ENCODE measurements at places on chromosomes 13 and 19. TPM values are rescaled to one million over a fixed set of nuclear protein-coding genes. Genes with fewer than 3 reads are reported as not detected.

DNA sequence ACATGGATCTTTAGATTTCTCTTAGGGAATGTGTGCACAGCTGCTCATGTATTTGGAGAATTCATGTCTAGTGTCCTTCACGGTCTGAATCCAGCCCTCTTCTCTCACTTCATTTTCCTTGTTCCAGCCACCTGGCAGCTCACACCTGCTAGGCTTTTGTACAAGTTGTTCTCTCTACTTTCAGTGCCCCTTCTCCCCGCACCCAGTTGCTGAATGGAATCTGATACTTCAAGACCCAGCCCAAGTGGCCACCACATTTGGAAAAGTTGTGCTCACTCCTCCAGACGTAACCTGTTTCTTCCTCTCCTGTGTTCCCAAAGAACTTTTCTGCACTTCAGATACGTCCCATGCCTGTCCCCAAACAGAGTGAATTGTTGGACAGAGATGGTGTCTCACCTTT lies 235.6 kb downstream of the SHISA2 start:
- DNase-seq = no peak

DNA sequence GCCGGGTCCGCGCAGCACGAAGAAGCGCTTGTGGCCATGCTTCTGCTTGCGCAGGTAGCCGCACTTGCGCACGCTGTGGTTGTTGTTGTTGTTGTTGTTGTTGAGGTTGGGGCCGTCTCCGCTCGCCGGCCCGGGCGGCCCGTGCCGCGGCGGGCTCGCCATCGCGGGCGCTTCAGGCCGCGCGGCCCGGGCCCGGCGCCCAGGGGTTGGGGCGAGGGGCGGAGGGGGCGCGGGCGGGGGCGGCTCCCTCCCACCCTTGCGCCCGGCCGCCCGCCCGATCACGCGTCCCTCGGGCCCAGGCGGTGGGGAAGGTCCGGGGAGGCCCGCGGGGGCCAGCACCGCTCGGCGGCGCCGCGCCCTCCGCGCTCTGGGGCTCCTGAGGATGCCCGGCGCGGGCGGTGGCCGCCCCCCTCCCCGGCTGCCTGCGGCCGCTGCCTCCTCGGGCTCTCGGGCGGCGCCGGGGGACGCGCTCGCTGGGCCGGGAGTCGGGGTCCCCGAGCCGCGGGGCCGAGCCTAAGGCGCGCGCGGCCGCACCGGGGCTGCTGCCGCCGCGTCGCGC lies 412 bp downstream of the IRS2 start:
- no peak for DNase-seq

DNA sequence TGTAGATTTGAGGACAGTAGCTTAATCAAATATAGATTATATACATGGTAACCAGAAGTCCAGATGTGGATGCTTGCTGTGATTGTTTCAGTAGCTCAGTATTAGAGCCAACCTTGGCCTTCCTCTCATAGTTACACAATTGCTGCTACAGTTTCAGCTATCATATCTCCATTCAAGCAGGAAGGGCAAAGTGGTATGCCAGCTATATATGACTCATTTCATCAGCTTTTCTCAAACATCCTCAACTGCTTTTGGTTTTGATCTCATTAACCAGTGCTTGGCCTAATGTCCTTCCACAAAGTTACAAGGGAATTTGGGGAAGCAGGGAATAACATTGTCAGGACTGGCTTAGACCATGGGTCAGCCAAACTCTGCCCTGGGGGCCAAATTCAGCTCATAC lies 73.0 kb upstream of the MAB21L1 start:
- peak; percentile 83 for DNase-seq

DNA sequence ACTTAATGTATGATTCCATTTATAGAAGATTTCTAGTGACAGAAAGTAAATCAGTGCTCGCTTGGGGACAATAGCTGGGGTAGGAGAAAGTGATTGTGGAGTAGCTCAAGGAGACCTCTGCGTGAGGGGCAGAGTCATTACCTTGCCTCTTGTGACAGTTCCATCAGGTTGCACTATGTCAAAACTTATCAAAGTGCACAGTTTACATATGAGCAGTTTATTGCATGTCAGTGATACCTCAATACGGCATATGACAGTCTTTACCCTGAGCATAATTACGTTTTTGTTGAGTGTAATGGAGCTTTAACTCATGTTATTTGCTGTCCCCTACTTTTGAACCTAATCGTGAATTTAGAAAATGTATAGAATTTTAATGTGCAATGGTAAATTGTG lies 15.0 kb downstream of the ARHGEF7 start:
- no peak for DNase-seq

GRCh38 chr19:3508771-3509535 lies 2.8 kb downstream of the FZR1 start:
- no peak for DNase-seq

- DNase-seq = no peak
Observed at GRCh38 chr13:95185311-95185710, 115.9 kb downstream of the ABCC4 start.

DNA sequence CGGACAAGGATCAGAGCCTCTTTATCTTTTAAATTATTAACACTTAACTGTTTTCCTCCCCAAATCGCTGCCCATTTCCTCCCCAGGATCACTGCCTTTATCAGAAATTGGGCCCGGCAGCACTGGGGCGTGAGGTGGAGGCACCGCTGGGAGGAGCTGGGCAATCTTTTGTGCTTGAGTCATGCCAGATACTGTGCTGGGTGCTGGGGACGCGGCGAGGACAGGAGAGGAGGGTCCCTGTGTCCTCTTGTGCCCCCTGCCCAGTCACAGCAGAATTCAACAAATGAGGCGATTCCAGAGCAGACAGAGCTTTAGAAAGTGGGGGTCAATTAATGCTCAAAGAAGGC lies 347.8 kb downstream of the ZNF536 start:
- no peak for DNase-seq

DNA sequence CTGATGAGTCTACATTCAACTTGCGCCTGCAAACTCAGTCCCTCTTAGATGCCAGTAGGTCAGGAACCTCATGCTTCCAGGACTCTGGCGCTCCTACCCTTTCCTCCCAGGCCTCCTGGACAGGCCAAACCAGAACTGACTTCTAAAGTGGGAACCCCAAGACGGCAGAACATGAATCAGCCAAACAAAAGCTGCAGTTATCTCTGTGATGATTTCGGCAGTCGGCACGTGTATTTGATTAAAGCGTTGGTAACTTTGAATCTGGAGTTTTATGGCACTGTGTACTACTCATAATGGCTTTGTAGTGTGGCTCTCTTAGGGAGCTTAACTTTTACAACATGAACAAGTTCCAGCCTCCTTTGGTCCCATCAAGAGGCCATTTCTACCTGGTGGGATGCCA lies 13.7 kb downstream of the ACTN4 start:
- DNase-seq = no peak

GRCh38 chr13:105070452-105070851 lies 1465.0 kb downstream of the EFNB2 start:
- no peak for DNase-seq

DNA sequence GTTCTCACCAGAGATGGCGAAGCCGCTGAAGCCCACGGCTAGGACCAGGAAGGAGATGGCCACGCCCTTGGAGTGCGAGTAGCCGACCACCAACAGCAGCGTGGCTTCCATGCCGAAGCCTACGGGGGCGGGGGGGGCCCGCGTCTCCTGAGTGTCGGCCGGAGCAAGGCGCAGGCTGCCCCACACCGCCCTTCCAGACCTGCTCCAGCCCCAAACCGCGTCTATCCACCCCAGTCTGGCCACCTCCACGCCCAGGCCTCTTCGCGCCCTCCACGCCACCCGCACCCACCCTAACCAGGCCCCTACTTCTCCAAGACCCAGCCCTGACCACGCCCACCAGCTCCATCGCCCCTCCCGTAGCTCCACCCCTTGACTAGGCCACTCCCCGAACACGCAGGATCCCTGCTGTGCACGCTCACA lies 6.2 kb downstream of the GFY start:
- DNase-seq = no peak

DNA sequence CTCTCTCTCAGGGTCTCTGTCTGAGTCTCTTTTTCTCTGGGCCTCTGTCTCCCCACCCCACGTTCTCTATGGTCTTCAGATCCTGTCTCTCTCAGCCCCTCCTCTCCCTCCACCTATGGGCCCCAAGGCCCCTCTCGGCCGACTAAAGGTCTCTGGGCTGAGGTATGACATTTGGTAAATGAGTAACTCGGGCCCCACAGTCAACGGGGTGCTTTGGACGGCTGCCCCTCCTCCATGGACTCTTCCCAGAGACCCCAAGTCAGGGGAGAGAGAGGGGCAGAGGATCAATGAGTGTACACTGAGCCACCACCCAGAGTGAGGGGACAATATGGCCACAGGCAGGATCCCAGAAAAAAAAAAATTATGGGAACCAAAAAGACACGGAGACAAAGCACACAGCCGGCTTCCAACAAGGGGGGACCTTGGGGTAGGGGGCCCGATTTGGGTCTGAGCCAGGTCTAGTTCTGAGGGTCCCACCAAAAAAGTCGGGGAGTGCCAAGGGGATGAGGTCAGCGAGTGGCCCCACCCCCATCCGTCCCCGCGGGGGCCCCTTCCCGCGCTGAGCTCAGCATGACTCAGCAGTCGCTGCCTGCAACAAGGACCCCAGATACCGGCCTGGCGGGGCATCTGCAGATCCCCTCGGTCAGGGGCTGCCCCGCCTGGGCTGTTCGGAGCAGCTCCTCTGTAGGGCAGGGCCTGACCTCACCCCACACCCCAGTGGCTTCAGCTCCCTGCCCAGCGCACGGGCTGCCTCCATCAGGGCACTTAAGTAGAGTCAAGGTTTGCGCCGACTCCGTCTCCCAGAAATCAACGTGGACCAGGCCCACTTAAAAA lies 1.5 kb upstream of the FTL start:
- DNase-seq = peak; percentile 44

DNA sequence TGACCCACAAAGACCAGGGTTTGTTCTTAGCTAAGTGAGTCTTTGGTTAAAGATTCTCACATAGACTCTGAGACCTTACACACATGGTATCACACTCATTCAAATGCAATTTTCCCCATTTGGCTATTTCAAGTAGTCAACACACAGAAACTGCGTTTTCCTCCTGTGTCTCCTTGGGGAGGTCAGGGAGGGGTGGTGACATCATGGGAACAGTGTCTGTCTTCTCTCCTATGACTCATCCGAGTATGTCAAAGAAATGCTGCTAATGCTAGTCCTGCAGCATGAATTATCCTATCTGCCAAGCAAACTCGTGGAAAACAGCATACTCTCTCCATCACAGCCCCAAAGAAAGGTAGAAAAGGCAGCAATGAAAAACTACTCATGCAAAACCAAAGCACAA lies 100.2 kb downstream of the ENOX1 start:
- DNase-seq = peak; percentile 91

GRCh38 chr19:48673436-48674100 lies 751 bp upstream of the NTN5 start:
- DNase-seq = no peak

DNA sequence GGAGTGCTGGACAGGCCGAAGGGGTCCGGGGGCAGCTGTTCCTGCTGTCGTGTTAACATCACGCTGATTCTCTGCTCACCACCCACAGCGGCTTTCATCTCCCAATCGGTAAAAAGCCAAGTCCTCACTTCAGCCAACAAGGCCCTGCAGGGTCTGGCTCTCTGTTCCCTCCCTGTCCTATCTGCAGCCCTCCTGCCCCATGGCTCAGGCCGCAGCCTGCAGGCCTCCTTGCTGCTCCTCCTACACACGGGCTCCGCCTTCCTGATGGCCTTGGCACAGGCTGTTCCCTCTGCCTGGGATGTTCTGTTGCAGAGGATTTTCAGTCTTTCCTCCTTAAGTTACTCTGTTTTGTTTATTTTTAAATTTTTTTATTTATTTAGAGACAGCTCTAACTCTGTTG lies 22.2 kb downstream of the FUZ start:
- DNase-seq = no peak

DNA sequence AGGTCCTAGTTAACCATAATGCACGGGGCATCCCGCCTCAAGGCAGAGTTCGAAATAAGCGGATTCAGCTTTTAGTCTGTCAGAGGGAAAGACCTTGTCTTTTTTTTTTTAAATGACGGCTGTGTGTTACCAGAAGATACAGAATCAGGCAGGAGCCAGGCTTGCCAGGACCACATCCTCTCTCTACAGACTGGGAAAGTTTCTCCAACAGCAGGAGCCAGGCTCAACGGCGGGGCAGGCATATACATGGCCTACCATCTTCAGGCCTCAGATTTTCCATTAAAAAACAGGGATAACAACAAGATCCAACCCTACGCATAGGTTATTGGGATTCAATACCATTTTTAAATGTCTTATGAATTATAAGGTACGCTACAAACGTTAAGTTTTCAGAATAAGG lies 17.8 kb downstream of the IRS2 start:
- DNase-seq = no peak

DNA sequence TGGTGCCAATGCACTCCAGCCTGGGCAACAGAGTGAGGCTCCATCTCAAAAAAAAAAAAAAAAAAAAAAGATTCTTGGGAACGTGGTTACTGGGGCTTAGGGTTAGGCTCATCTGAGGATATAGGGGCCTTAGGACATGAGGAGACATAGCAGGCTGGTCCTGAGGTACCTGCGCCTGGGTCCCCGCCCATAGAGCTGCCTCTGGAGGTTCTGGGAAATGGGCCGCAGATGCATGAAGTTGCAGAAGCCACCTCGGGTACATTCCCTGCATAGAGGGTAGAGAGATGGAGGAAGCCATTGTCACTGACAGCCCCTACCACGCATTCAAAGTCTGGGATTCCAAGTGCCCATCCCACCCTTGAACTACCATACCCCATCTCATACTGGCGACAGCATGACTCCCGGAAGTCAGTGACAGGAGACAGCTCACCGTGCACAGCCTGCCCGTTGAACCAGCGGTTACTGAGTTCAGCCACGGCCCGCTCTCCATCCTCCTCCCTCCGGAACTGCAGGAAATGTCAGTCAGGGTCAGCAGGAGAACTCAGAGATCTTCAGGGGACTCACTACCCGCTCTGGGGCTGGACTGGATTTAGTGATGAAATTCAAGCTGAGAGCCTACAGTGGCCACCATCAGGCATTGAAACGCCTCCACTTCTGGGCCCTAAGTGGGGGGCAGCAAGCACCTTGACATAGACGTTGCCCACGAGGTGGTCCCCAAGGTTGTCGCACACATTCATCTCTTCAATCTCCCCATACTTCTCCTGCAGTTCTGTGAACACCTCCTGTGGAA lies 1.4 kb downstream of the U2AF1L4 start:
- no peak for DNase-seq

DNA sequence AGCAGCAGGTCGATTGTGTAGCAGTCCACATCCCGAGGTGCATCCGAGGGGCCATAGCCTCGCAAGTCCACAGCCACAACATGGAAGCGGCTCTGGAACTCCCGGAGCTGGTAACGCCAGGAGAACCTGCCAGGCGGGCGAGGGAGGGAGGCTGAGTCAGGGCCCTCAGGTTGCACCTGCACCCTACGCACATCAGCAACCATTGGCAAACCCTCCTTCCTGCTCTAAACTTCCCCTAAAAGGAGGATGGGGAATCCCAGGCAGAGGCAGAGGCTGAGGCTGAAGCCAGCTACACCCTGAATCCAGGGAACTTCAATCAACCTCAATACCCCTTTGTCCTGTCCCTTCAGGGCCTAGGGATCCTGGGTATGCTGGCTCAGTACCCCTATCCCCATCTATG lies 977 bp downstream of the EPHX3 start:
- no peak for DNase-seq

SSC5D gene
- 69.4 TPM for total RNA-seq

VMAC gene
- 6.6 TPM for total RNA-seq

RLN3 gene
- not detected for total RNA-seq

ATXN8OS gene
- total RNA-seq = not detected

EXOC3L2 gene
- total RNA-seq = not detected

DBP gene
- 0.52 TPM for total RNA-seq

GJB6 gene
- total RNA-seq = not detected

All from renal cortical epithelial cell (primary cell).